ENCODE measurements at places on chromosomes 2 and 18. TPM values are rescaled to one million over a fixed set of nuclear protein-coding genes. Genes with fewer than 3 reads are reported as not detected.
A peak's percentile ranks its signal among the peaks of the same experiment; 100 is the strongest.

Gene DNAJC5G
- total RNA-seq: not detected

Gene UGT1A8
- 15.1 TPM for total RNA-seq

Gene SLC9A2
- 1.5 TPM for total RNA-seq

Gene SCYGR4
- total RNA-seq: not detected

Gene ZCCHC2
- total RNA-seq: 3.1 TPM

Gene MOCOS
- 4.4 TPM for total RNA-seq

- peak; percentile 78 for DNase-seq
Measured at GRCh38 chr2:30208453-30208852, 22.9 kb upstream of the LBH start.

GRCh38 chr2:11590193-11590592, 56.3 kb downstream of the GREB1 start:
- DNase-seq: no peak

DNA sequence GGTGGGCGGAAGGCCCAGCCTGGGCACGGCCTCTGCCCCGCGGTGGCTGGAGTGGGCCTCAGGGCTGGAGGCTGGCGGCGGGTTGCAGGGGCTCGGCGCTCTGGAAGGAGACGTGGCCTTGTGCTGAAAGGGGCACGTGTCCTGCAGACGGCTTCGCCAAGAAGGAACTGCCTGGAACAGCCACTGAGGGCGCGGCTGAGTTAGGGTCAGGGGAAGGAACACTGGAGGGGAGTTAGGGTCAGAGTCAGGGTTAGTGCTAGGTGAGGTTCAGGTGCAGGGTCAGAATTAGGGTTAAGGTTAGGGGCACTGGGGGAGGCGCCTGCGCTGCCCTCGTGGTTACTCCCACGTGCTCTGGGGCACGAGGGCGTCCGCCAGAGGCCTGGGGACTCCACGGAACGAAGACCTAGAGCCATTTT, 933 bp upstream of the ADNP2 start:
- DNase-seq: no peak

GRCh38 chr2:27954221-27954673, 63.7 kb downstream of the BABAM2 start:
- DNase-seq: peak; percentile 59

DNA sequence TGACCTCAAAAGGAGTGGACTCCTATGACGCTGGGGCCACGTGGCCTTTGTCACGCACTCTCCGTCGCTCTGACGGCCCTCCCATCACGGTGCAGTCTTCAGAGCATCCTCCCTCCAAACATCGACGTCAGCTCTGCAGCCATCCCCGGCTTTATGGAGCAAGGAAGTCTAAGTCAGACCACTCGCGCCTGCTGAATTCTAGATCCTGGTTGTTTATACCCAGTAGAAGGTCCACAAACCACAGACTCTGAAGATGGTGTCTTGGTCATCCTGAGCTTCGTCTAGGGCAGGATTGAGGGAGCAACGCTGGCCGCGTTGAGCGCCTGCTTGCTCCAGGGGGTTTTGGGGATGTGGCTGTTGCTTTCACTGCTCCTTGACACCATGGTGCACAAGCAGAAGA, 228.0 kb upstream of the SALL3 start:
- DNase-seq: no peak

GRCh38 chr2:241728627-241729026, 5.8 kb upstream of the D2HGDH start:
- DNase-seq: no peak

GRCh38 chr2:33380001-33380609, 96.3 kb upstream of the RASGRP3 start:
- DNase-seq: no peak

DNA sequence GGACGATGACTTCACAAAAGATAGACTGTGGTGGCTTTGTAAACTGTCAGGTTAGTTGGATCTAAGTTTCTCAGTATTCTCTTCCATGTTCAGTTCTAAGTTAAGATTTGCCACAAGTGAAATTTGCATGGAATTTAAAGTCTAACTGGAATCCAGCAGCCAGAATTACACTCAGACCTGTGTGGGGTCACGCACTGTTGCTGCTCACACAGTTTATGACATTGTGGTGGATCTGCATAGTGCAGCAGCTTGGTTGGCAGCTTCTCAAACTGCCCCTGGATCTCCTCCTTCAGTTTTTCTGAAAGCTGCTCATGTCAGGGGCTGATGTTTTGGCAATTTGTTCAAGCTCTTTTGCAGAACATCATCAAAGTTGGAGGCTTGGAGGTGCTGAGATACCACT, 228.1 kb upstream of the KCNJ3 start:
- no peak for DNase-seq

DNA sequence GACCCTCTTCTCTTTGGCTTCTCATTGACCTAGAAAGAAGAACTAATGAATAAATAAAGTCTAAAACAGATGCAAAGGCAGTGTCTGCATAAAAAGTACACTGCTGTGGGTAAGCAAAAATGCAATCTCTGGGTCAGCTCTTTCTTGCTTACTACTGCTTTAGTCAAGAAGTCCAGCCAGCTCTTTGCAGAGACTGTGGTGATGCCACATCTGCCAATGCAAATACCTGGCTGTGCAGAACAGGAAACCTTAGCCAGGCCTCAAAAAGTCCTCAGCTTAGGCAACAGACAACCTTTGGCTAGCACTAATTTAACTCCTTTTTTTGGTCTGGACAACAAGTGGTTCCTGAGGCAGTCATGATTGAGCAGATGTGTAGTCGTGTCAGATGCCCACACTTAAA, 73.6 kb upstream of the RND3 start:
- DNase-seq: no peak

DNA sequence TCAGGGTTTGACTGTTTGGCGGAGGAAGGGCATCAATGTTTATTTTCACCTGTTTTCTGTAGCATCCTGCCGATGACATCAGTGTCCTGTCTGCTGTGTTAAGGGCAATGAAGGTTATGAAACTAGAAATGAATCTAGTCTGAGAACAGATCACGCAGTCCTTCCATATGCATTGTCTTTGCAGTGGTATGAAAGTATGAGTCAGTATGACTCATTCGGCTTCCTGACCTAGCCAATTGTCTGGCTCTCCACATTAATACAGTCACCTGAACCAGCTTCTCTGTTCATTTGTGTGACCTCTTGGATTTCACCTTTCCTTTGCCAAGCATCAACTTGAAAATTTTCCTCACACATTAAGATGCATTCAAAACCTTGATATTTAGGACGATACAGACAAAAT, 353.8 kb downstream of the RND3 start:
- peak; percentile 86 for DNase-seq

GRCh38 chr2:28434600-28434989, 41.9 kb downstream of the FOSL2 start:
- no peak for DNase-seq

DNA sequence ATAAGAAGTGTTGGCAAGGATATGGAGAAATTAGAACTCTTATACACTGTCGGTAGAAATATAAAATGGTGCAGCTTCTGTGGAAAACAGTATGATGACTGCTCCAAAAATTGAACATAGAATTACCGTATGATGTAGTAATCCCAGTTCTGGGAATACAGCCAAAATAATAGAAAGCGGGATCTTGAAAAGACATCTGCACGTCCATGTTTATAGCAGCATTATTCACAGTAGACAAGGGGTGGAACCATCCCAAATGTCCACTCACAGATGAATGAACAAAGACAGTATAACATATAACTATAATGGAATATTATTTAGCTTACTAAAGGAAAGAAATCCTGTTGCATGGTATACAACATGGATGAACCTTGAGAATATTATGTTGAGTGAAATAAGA, 257.7 kb downstream of the TDRD15 start:
- DNase-seq: no peak

DNA sequence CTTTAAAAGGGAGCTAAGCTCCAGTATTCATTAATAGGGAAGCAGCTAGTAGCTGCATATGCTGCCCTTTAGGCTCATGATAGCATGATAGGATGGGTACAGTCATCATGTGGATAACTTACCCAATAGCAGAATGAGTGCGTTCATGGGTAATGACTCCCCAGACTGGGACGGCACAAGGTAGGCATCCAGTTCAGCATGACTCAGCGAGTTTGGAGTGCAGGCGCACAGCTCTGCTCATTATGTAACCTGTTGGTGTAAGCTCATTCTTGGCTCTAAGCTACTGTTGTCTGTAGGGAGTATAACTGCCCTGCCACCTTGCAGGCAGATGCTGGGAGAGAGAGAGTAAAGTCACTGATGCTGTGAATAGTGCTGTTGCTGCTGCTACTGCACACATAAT, 209.2 kb upstream of the SYT4 start:
- no peak for DNase-seq

DNA sequence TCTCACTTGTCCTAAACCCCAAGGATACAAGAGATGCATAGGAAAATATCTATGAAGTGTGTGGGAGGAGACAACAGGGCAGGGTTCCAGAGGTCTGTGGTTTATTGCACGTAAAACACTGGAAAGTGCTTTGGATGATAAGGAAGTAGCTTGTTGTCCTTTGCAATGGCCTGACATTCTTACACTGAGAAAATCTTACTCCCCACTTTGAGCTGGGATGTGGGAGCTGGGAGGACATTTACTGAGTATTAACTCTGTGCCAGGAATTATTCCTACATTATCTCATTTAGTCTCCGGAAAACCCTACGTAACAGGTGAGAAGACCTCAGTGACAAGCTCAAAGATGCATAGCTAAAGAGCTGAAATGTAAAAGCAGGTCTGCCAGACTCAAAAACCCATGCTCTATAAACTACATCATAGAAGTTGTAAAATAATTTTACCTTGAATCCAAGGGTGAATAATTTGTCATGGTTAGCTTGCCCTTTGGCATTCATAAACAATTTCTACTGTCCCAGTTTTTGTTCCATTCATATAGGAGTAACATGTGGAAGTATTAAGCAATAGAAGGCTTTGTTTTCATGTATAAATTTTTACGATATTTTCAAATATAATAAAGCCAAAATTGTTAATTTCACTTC, 9.2 kb upstream of the GALNT3 start:
- DNase-seq: peak; percentile 24

- DNase-seq: no peak
Measured at GRCh38 chr2:101175991-101176390, 24.8 kb upstream of the TBC1D8 start.

DNA sequence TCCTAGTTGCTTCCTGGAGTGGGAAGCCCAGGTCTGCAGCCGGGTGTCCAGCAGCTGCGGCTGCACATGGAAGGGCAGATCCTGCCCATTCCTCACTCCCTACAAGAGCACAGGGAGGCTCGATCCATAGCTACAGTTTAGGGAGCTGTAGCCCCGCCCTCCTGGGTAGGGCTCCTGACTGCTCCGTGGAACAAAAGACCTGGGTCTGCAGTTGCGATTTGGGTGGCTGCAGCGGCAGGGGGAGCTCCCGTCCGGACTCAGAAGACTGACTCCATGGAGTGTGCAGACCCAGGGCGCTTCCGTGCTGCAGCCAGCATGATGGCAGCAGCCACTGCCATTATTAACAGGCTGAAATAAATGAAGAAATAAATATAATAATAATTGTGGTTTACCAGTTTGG, 157.3 kb downstream of the CTNNA2 start:
- DNase-seq: no peak

- no peak for DNase-seq
Measured at GRCh38 chr18:9570255-9570654, 44.1 kb downstream of the PPP4R1 start.

- DNase-seq: no peak
Measured at GRCh38 chr2:21754164-21754788, 630.5 kb downstream of the TDRD15 start.

GRCh38 chr2:237864940-237865622, 5.7 kb downstream of the RAMP1 start:
- peak; percentile 83 for DNase-seq

GRCh38 chr2:62344472-62344871, 148.6 kb downstream of the B3GNT2 start:
- peak; percentile 30 for DNase-seq

Measured in Daoy (cell line).